Endothelial cell (in vitro differentiated cells): ENCODE measurements at places on chromosomes 3 and 15. TPM values are rescaled to one million over a fixed set of nuclear protein-coding genes. Genes with fewer than 3 reads are reported as not detected.

GRCh38 chr3:10273702-10274305, 18.9 kb downstream of the GHRL start:
- peaks cover 2% of the 10 kb centered on the region for H3K27me3 ChIP-seq
- H3K36me3 ChIP-seq, result peaks cover 20% of the 10 kb centered on the region
- DNase-seq, result no peak
- H3K4me3 ChIP-seq, result no peak overlapping the region

DNA sequence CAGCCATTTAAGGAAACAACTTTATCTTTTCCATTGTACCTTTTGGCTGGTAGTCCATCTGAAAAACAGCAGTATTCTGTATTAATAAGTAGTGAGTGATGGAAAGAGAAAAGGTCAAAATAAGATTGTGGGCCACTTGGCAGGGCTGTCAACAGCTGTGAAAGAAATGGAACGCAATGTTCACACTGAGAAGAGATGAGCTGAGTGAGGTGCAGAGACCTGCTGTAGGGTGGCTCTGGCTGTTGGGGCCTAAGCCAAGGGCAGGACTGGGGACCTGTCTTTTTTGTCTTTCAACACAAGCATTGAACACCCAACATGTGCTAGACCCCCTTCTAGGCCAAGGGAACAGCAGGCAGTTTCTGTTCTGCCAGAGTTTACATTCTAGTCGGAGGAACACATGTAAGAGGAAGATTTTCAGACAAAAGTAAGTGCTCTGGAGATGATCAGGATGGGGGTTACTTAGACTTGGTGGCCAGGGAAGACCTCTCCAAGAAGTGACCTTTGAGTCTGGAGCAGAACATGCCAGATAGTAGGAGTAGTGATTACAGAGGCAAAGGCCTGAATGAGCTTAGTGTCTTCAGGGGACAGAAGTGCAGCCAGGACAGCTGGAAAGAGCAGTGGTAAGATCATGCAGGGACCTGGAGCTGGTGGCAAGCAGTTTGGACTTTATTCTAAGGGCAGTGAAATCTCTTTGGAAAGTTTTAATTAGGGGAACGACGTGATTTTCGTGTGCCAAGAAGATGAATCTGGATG, 29.6 kb downstream of the TSEN2 start:
- H3K4me3 ChIP-seq, result no peak overlapping the region
- no peak for DNase-seq
- no peak overlapping the region for H3K27ac ChIP-seq

Gene NLGN1
- 27.6 TPM for total RNA-seq

Gene PRKAR2A
- total RNA-seq, result 67.3 TPM

Gene LYZL4
- total RNA-seq, result not detected

DNA sequence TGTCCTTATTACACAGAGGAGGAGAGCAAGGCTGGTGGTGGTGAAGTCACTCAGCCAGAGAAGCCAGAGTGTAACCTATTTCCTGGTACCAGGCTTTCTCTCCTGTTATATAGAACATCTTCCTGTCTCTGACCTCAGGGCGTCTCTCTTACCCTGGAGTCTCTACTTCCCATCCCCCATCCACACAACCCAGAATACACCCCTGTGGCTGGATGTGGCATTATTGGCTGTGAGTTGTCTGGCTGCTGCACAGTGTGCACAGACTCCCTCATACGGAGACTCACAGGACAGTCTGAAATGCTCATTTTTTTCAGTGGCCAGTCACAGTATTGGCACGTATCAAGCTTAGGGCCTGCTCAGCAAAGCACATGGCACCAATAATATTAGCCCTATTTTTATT, 8.6 kb downstream of the PODXL2 start:
- H3K4me3 ChIP-seq, result no peak overlapping the region
- no peak for DNase-seq
- no peak overlapping the region for H3K27ac ChIP-seq

DNA sequence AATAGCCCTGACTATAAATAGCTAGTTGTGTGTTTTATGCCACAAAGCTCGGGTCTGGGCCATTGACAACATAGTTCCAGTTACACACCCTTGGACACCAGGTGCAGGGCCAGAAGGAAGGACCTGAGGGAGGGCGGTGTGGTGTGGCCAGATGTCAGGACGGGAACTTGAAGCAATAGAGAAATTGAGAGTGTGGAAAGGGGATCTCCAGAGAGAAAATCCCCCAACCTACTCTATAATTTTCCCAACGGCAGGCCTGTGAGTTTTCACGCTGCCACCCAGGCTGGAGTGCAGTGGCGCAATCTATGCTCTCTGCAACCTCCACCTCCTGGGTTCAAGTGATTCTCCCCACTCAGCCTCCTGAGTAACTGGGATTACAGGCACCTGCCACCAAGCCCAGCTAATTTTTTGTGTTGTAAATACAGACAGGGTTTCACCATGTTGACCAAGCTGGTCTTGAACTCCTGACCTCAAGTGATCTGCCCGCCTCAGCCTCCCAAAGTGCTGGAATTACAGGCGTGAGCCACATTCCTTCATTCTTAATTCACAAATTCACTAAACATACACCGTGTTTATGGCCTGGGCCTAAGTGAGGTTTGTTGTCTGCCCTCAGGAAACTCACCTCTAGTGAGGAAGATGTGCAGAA, 70.8 kb upstream of the KLF13 start:
- H3K36me3 ChIP-seq, result no peaks in the 10 kb centered on the region
- H3K4me1 ChIP-seq, result no peaks in the 10 kb centered on the region
- no peak overlapping the region for H3K4me3 ChIP-seq
- no peak for DNase-seq
- no peak overlapping the region for H3K27ac ChIP-seq
- H3K27me3 ChIP-seq, result no peaks in the 10 kb centered on the region

DNA sequence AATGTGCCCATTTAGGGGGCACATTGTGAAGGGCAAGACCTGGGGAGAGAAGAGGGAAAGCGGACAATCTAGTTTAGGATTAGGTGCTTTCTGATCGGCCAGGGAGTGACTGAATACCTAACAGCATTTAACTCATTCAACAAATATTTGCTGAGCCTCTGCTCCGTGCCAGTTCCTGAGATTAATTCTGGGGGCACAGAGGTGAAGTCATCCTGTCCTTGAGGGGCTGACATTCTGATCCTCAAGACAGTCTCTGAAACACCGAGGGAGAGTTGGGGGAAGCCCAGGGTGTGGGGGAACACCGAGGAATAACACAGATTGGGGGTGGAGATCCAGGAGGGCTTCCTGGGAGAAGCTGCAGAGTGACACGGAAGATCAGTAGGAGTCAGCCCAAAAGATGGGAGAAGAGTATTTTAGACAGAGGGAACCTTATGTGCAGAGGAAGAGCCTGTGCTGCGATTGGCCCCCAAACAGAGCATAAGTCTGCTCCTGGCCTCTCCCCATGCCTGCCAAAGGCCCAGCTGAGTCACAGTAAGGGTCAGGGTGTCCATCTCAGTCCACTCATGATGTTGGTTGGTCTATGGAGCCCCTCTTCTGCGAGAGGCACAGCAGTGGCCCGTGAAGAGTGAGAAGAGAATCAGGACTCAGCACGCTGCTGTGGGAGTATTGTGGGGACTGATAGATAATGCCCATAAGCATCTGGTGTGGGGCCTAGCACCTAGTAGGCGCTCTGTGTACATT, 60.2 kb downstream of the AMOTL2 start:
- H3K36me3 ChIP-seq, result no peaks in the 10 kb centered on the region
- H3K27me3 ChIP-seq, result peaks cover 7% of the 10 kb centered on the region
- no peak for DNase-seq
- no peak overlapping the region for H3K4me3 ChIP-seq
- H3K4me1 ChIP-seq, result peaks cover 49% of the 10 kb centered on the region

GRCh38 chr3:72776-73175, 123.8 kb upstream of the CHL1 start:
- H3K36me3 ChIP-seq, result no peaks in the 10 kb centered on the region
- H3K4me3 ChIP-seq, result no peak overlapping the region
- no peak for DNase-seq

GRCh38 chr3:52730681-52731080, 24.8 kb downstream of the SPCS1 start:
- peaks cover 66% of the 10 kb centered on the region for H3K36me3 ChIP-seq
- H3K27ac ChIP-seq, result no peak overlapping the region
- no peaks in the 10 kb centered on the region for H3K27me3 ChIP-seq
- no peaks in the 10 kb centered on the region for H3K4me1 ChIP-seq
- DNase-seq, result no peak
- peak overlapping the region; percentile 49 for H3K4me3 ChIP-seq

Gene CPA3
- not detected for total RNA-seq

Gene CELF6
- 0.21 TPM for total RNA-seq

Gene GOLGA6L4
- 8.3 TPM for total RNA-seq

Gene SACM1L
- total RNA-seq, result 46.8 TPM

GRCh38 chr15:91867581-91868026, 14.1 kb downstream of the SLCO3A1 start:
- no peak for DNase-seq
- H3K4me3 ChIP-seq, result no peak overlapping the region
- peaks cover 10% of the 10 kb centered on the region for H3K4me1 ChIP-seq
- no peaks in the 10 kb centered on the region for H3K36me3 ChIP-seq
- H3K27ac ChIP-seq, result no peak overlapping the region

GRCh38 chr15:31484986-31485385, 158.4 kb downstream of the KLF13 start:
- H3K4me3 ChIP-seq, result peak overlapping the region; percentile 65
- H3K4me1 ChIP-seq, result peaks cover 4% of the 10 kb centered on the region
- H3K27ac ChIP-seq, result no peak overlapping the region
- peaks cover 7% of the 10 kb centered on the region for H3K36me3 ChIP-seq
- no peak for DNase-seq
- peaks cover 19% of the 10 kb centered on the region for H3K27me3 ChIP-seq

Gene PLIN1
- total RNA-seq, result 0.64 TPM

DNA sequence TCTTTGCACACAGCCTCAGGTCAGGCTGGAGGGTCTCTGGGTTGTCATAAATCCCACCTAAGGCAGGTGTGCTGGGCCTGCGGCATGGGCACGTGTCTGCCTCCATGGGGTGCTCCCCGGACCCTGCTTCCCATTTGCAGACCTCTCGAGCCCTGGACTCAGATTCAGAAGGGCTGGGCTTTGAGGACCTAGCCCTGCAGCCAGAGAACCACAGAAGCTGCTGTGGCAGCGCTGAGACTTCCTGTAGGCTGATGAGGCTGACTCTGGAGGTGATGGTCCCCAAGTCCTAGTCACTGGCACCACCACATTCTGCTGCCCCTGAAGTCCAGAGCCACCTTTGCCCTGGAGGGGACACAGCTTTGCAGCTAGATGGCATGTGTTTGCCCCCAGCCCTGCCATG, 156.4 kb downstream of the LRRC28 start:
- no peak for DNase-seq
- H3K4me1 ChIP-seq, result no peaks in the 10 kb centered on the region
- no peaks in the 10 kb centered on the region for H3K36me3 ChIP-seq
- no peak overlapping the region for H3K27ac ChIP-seq
- H3K27me3 ChIP-seq, result peaks cover 5% of the 10 kb centered on the region
- H3K4me3 ChIP-seq, result no peak overlapping the region

DNA sequence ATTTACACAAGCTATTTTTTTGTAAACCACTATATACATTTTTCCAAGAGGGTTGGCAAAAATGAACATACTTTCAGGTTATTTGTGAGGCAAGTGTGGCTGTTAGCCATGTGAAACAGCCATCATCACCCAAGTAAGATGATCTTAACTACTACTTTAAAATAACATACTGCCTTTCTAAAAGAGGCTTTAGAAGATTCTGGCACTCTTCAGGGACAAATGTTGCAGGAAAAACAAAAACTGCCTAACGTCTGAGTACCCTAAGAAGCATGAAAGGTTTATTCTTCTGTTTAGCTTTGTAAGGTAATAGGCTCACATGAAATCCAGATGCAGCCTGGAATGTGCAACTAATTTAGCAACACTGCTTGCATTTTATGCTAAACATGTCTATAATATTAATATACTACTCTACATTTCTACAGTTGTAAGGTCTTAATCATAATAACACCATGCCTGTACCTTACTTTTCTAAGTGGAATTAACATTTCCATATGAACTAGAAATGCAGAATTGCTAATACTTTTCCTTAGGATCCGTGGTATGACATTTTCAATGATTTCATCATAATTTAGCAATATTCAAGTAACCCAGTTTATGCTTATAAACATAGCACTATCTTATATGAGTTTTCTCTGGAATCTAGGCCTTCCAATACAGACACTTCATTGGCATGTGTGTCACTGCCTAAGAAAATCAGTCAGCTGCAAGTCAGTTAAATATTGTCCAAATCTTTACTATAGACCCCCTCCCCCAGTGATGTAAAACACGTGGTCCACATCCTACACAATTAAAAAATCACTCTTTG, 4.5 kb upstream of the LSAMP start:
- H3K27me3 ChIP-seq, result peaks cover 6% of the 10 kb centered on the region
- no peak overlapping the region for H3K27ac ChIP-seq
- no peak for DNase-seq
- H3K36me3 ChIP-seq, result no peaks in the 10 kb centered on the region
- H3K4me3 ChIP-seq, result no peak overlapping the region

- no peak overlapping the region for H3K27ac ChIP-seq
- H3K4me3 ChIP-seq, result no peak overlapping the region
- H3K36me3 ChIP-seq, result peaks cover 13% of the 10 kb centered on the region
- no peak for DNase-seq
- peaks cover 3% of the 10 kb centered on the region for H3K27me3 ChIP-seq
Observed at GRCh38 chr15:98896802-98897732, 110.5 kb downstream of the PGPEP1L start.

Gene PDCD6IP
- total RNA-seq, result 218 TPM

Gene CD96
- total RNA-seq, result not detected

Gene CHL1
- not detected for total RNA-seq

GRCh38 chr3:70994644-70995043, 588.9 kb downstream of the FOXP1 start:
- no peaks in the 10 kb centered on the region for H3K27me3 ChIP-seq
- H3K4me3 ChIP-seq, result no peak overlapping the region
- DNase-seq, result no peak
- peaks cover 3% of the 10 kb centered on the region for H3K4me1 ChIP-seq

DNA sequence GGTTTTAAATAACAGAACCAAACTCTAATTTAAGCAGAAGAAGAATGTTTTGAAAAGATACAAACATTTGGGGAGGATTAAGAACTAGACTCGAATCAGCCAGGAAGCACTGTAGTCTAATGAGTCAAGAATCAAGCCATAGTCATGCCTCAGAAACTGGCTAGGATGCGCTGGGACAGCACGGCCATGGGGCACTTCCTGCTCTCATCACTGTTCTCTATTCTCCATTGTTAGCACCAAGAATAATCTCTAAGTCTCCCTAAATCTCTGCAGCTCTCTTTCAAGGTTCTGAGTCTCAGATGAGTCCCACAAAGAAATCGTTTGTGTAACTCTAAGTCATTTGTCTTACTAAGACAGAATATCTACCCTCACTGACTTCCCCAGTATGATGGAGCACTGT, 399.0 kb upstream of the KCNMB2 start:
- no peak overlapping the region for H3K4me3 ChIP-seq
- peaks cover 2% of the 10 kb centered on the region for H3K27me3 ChIP-seq
- no peaks in the 10 kb centered on the region for H3K4me1 ChIP-seq
- H3K27ac ChIP-seq, result no peak overlapping the region
